ENCODE measurements at places on chromosomes 2 and 18.

DNA sequence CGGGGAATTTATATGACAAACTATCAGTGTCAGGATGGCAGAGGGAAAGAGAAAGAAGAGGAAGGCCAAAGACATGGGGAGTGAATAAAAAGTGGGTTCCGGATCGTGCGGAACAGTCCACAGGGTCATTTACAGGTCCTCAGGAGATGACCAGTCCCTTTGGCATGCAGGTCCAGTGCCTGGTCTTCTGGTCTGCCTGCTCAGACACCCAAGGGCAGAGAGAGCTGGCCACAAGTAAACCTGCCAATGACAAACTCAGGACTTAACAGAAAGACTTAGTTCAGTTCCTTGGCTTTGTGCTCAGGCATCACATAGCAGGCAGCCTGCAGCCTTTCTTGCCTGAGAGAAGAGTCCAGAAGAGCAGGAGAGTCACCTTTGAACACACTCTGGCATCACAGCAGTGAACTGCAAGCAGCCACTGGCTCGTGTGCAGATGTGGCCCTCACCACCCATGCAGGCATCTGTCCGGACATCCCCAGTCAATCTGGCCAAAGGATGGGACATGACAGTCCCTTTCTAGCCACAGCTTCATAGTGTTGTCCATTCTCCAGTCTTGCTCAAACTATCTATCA is 14.0 kb downstream of the TMEM127 start:
- DNase-seq = peak; percentile 36

GRCh38 chr2:132489150-132489549 is 72.5 kb downstream of the GPR39 start:
- no peak for DNase-seq

DNA sequence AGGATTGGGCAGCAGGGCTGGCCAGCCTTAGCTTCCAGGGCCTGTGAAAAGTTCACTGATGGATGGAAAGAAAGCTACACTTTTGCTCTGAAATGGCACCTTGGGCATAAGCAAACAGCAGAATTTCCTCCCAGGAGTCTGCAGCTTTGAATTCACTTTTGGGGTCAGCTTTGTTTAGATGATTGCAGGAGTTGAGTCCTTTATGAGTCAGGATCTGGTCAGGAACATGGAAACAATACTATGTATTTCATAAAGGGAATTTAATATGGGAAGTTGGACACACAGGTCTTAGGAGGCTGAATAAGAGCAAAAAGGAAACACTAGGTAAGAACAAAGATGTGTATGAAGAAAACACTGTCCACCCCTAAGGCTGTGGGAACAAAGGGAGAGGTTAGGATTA is 345.3 kb downstream of the TSN start:
- DNase-seq = no peak

DNA sequence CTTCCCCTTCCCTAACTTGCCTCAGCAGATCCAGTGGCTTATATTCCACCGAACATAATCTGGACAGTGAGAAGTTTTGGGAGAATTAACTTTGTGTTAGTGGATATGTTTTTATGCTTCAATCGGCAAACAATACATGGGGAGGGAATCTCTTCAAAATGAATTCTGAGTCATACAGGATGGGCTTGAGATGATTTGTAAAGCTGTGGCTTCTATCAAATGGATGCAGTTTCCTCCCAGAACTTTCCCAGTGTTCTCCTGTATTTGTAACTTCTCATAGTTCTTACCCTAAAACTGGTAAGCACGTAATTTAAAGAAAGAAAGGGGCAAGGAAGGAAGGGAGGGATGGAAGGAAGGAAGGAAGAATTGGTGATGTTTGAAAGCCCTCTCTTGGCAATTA is 36.8 kb downstream of the PDCL3 start:
- DNase-seq = no peak

GRCh38 chr2:6791682-6792081 is 74.0 kb downstream of the CMPK2 start:
- no peak for DNase-seq

GRCh38 chr2:222708274-222708710 is 36.8 kb downstream of the MOGAT1 start:
- DNase-seq = peak; percentile 47

- DNase-seq = no peak
Measured at GRCh38 chr2:164835302-164835701, 6.3 kb downstream of the COBLL1 start.

GRCh38 chr2:204251158-204251997 is 293.9 kb upstream of the PARD3B start:
- no peak for DNase-seq

DNA sequence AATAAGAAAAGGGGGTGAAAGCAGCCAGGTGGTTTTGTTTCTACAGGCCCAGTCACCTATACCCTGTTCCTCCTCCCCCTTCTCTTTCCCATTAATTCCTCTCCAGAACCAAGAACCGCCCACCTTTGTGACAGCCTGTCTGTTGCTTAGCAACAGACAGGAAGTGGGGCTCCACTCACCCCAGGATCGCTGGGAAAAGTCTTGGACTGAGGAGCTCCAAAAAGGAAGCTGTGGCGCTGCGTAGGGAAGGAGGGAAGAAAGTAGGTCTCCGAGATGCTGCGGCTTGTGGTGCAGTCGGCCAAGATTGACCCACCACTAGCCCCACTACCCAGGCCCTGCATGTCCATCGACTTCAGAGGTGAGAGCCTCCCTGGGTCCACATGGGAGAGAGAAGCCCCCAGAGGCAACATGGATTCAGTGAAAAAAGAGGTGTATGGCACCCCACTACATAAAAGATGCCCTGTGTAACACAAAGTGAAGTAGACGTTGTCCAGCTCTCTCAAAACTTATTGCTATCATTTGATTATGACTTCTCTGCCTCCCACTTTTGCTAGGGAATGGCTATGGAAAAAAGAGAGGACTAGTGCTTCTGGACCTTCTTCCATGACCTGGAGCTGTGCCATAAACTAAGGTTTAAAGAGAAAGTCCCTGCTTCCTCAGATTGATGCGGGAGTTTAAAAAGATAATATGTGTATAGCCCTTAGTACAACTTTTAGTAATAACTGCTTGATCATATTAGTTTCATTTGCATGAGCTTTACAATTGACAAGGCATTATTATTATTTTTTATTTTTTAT is at the start of gene FER1L5:
FER1L5 (plus strand) TSS at position 201 of the 797 bp plus-strand sequence; CDS start at position 274, 73 bp downstream.
- DNase-seq = peak; percentile 92

- DNase-seq = no peak
Measured at GRCh38 chr18:64674694-64675093, 525.8 kb upstream of the LINC00305 start.

DNA sequence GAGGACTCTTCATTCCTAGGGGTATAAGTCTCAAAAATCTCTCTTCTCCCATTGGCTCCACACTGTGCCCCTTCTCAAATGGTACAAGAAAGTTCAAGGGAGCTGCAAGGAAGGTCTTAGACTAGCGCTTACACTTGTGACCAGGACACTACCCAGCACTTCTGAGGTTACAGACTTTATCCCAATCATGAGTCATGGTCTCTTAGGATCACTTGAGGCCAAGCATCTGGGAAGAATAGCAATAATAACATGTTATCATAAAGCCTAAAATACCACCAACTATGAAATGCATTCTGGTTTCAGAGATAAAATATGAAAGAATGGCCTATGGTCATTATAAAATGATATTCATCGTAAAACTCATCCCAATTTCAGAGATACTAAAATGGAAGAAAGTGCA is 309.9 kb upstream of the PKDCC start:
- no peak for DNase-seq

GRCh38 chr2:216603884-216604245 is 29.4 kb upstream of the IGFBP2 start:
- no peak for DNase-seq

DNA sequence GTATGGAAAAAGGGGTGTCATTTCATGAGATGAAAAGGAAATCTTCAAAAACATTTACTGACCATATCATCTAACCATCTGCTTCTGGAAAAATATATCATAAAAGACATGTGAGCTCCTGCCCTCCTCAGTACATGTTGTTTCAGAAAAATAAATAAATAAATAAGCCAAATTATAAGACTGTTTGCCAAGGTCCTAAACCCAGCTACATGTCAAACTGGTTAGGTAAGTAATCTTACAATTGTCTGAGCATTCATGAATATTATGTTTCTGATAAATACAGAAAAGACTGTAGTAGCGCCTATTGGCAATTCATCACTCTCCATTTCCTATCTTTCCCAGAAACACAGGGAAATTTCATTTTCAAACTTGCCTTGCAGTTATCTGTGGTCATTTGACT is 138.9 kb upstream of the SETBP1 start:
- DNase-seq = no peak

DNA sequence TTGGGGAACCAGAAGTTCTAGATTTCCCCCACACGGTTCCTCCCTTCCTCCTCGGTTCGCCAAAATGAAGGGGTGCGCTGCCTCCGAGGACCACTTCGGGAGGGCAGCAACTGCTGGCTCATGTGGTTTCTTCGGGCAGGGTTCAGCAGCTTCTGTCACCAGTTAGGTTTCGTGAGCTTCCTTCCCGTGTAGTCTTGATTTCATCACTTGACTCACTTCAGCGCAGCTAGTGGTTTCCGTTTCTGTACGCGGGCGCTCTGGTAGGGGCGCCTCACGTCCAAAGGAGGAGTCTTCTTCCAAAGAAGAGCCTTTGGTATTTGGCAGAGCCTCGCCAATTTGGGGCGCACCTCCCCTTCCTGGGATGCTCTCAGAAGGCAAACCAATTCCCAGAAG is 485 bp upstream of the GALNT3 start:
- DNase-seq = peak; percentile 4

DNA sequence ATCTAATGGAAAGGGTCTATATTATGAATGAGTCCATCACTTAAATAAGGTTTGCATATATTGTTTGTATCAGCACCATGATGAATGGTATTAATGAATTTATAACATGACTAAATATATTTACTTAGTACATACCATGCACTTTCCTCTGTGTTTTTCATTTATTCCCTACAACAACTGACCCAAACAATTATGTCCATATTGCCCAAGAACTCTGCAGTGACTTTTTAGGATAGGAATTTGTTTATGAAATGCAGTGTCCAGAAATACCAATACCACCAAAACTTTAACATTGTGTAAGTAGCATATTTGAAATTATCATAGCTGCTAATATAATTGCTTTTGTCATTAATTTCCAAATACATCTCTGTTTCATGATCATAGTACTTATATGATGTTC is 119.7 kb downstream of the WDR7 start:
- DNase-seq = no peak

DNA sequence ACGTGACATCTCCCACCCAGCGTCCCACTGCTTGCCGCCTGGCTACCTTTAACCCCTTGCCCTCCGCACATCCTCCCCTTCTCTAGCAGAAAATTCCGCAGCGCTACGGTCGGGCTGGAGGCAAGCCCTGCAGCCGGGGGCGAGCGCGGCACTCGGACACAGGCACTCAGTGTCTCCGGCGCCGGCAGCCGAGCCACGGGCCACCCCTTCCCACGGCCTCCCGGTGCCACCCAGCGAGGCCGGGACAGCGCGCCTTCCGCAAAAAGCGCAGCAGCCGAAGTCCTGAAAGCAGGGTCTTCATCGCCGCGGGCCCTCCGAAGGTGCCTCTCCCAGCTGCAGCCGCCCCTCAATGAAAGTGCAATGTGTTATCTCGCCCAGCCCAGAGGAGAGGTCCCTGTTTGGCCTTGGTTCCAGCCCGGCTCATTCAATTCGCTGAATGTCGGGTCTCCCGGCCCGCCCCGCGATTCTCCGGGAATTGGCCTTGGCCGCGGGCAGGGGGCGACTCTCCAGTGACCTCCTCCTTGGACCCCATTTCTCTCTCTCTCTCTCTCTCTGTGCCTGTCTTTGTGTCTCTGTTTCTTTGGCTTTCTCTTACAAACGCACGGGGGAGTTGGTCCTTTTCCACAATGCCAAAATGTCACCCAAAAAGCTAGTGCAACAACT is 1.1 kb downstream of the DLGAP1 start:
- peak; percentile 25 for DNase-seq

DNA sequence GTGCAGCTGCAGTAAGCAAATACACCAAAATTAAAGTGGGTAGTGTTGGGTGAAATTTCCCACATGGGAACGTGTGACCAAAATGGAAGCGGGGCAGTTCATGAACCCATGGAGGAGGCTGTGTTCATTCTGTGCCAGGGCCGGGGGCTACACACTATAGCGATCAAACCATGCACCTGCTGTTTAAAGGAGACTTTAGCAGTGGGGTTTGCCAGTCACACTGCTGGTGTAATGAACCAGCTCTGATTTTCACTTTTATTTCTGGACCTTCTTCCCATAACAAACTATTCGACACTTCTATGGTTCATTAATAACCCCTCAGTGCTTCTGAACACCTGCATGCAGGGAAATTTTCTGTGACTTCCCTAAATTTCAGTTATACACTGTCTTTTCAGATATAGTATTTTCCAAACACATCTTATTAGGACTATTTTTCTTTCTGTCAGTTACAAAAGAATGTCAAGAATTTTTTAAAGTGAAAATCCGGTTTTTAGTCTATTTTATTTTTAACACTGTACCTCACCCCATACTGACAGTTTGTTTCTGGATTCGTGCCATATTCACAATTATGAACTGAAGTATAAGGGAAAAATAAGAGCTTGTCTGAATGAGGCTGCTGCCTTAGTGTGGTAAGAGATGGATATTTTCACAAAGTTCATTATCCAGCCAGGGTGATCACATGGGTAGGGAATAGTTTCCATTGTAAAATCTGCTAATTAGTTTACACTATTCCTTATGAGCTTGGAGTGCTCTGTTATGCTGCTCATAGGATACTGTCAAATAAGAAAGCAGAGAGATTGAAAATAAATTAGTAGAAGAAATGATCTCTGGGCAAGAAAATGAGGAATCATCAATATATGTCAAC is 111.3 kb upstream of the CAVIN2 start:
- no peak for DNase-seq

- no peak for DNase-seq
Measured at GRCh38 chr2:219519526-219519916, 5.2 kb downstream of the ASIC4 start.

DNA sequence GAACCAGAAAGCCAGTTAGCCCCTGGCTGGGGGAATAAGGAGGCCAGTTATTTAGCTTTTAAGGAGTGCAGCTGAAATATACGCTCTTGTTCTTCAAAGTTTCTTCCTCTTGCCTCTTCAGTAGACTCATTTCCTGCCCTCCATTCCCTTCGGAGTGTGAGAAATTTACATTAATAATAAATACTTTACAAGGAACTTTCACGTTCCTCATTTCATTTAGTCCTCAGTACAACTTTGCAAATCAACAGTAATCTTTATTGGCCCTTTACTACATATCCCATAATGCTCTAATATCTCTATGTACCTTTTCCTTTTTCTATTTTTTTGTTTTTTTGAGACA is 15.6 kb downstream of the PLCD4 start:
- no peak for DNase-seq

DNA sequence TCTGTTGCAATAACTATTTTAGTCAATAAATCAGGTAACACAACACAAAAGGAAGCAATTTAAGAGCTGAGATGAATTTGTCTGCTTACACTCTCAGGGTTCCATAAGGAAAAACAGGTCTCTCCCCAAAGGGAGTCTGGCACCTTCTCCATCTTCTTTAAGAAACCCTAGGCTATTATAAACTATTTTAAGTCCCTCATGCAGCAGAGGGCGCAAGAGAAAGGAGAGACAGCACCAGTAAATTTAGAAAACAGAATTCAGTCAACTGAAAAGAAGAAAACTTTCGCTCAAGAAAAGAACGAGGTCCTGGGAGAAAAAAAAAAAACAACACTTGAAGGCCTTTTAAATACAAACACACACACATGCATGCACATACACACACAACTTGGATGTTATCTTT is 19.1 kb downstream of the SULT1C4 start:
- DNase-seq = no peak
